ENCODE measurements at places on chromosomes 2 and 18. TPM values are rescaled to one million over a fixed set of nuclear protein-coding genes. Genes with fewer than 3 reads are reported as not detected.

Gene SLC5A7
- not detected for total RNA-seq

Gene IL18RAP
- total RNA-seq, result not detected

Gene RAB6C
- under 0.01 TPM for total RNA-seq

Gene CAPN14
- 0.12 TPM for total RNA-seq

Gene VWC2L
- under 0.01 TPM for total RNA-seq

Gene DUSP2
- 0.66 TPM for total RNA-seq

Gene MOCOS
- total RNA-seq, result 2.9 TPM

Gene DSG1
- total RNA-seq, result not detected

Gene SALL3
- 0.53 TPM for total RNA-seq

Gene SKA1
- 8.0 TPM for total RNA-seq

Gene MATN3
- 0.26 TPM for total RNA-seq

Gene IGFBP5
- 270 TPM for total RNA-seq

Gene SLC30A3
- 0.19 TPM for total RNA-seq

Gene TRABD2A
- 0.66 TPM for total RNA-seq

Gene PLCD4
- total RNA-seq, result 4.0 TPM

Gene KIF5C
- 0.13 TPM for total RNA-seq

Gene ANO7
- total RNA-seq, result 0.40 TPM

Gene ALKAL2
- total RNA-seq, result not detected

Gene CCDC93
- 25.7 TPM for total RNA-seq

Gene GCG
- total RNA-seq, result not detected

Gene RAB17
- 0.26 TPM for total RNA-seq

Gene KIF3C
- total RNA-seq, result 8.1 TPM

Gene ZSCAN30
- 22.1 TPM for total RNA-seq

Gene CNGA3
- total RNA-seq, result 0.13 TPM

Gene TMEM17
- total RNA-seq, result 2.2 TPM

Gene MC4R
- not detected for total RNA-seq

Gene GNLY
- not detected for total RNA-seq

Measured in aortic smooth muscle cell (primary cell).